ENCODE measurements at places on chromosomes 2 and 18.

GRCh38 chr2:223923976-223924375 is 21.2 kb downstream of the WDFY1 start:
- DNase-seq = no peak

DNA sequence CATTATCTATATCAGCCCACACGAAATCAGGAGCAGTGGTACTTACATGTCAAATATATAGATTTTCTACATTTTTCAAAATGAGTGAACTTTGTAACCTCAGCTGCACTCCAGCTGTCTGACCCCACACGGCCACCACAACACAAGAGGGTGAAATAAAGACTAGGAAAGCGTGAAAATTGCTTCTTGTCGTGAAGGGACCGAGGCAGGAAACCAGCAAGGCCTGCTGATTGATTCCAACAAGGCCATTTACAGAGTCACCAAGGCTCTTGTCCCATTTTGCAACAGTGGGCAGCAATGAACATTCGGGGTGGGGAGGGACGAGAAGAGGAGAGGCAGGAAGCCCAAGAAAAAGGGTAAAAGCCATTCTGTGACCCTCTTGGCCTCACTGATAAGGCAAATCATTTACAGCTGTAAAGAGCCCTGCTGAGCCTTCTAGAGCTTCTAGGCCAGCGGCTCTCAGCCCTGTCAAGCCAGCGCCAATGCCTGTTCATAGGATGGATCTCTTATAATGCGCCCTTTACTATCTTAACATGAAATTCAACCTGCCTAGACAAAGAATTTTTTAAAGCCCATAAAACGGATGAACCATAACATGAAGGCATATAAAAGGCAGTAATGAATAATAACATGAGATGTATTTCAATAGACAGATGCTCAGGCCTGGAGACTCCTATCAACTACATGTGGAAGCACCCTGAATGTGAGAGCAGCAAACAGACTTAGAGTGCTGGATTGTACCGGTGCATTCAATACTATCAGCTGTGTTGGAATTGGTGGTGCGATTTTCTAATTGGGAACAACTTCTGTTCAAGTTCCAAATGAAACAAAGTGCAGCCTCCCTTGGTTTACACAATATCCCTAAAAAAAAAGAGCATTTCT is 269.0 kb downstream of the CDCA7 start:
- no peak for DNase-seq

GRCh38 chr18:47842836-47843235 is 87.6 kb downstream of the SMAD2 start:
- DNase-seq = no peak

GRCh38 chr2:128436479-128437203 is 118.0 kb upstream of the HS6ST1 start:
- DNase-seq = peak; percentile 50

DNA sequence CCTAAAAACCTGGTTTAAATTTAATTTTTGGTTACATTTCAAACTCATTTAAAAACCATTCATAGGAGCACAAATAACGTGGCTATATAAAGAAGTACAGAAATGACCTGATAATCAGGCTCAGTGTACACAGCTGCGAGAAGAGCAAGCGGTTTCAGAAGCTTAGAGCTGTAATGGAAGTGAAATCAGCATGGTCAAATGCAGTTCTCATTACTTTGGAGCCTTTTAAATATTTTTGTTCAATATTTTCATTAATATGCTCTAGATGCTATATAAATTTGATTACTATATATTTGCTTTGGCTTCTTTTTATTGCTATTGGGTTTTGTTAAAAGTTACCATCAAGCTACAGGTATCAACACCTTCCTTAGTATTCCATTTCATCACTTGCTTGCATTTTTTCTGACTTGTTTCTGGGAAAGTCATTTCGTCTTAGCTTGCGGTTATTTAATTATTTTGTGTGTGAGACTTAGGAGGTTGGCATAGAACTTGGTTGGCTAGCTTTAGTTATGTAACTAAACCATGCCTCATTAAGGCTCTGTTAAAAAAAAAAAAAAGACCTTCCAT is 58.7 kb downstream of the AFTPH start:
- DNase-seq = no peak

GRCh38 chr18:28559511-28559910 is 382.6 kb upstream of the CDH2 start:
- DNase-seq = no peak

DNA sequence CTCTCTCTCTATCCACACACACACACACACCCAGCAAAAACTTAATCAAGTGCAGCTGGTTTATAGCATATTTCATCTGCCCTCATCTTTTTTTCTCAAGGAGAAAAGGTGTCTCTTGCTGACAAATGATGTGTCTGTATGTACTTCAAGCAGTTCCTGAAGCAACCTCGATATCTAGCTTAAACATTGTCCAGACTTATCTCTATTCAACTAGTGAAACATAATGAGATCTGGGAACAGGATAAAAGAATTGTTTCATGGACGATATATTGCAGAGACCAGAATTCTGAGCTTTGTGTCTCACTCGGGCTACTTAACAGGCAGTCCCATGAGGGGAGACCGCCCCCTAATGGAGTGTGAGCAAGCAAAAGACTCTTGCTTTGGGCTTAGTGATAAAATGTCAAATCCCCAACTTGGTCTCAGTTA is 929.2 kb upstream of the SOX11 start:
- no peak for DNase-seq

- no peak for DNase-seq
Measured at GRCh38 chr18:50844554-50844953, 24.7 kb upstream of the MRO start.

DNA sequence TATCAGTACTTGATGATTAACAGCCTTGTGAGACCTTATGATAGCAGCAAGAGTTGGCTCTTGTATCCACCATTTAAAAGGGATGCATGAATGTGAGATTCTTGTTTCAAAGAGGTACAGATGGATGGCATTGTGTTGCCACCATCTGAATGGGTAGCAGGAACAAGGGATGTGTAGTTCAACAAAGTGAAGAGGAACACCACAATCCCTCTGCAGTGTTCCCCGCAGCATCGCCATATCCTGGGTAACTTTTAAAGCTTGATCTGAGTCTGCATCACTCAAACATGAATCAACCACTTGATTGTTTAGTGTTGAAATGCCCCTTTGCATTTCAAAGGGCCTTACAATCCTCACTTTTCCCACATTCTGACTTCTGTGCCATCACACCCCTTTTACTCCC is 106.7 kb downstream of the SS18 start:
- no peak for DNase-seq

- DNase-seq = no peak
Measured at GRCh38 chr2:101330253-101330933, 21.9 kb upstream of the RNF149 start.

GRCh38 chr2:171167352-171167997 is 6.8 kb upstream of the TLK1 start:
- DNase-seq = peak; percentile 49

- no peak for DNase-seq
Measured at GRCh38 chr2:152428800-152429582, 94.0 kb downstream of the FMNL2 start.
